ENCODE measurements at places on chromosomes 3 and 15.

- no peak for DNase-seq
These were observed 341.3 kb upstream of the THBS1 start for GRCh38 chr15:39239562-39239961.

- DNase-seq = no peak
These were observed 219.9 kb downstream of the OPA1 start for GRCh38 chr3:193812791-193813500.

DNA sequence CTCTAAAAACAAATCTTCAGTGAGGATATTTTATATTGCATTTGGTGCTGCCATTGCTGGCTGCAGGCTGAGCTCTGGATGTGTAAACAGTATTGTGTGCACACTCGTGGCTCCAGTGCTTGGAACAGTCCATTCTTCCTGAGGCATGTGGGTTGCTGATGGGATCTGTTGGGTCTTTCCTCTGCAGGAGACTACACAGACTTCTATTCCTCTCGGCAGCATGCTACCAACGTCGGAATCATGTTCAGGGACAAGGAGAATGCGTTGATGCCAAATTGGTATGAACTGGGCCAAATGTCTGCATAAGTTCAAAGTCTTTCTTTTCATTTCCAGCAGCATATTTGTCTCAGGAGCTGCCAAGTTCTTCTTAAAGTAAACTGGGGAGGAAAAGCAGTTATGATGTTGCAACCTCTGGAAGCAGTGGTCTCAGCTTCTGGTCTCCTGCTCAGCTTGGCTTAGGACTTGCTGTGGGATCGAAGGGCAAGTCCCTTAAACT, 9.3 kb downstream of the FAH start:
- no peak for DNase-seq

DNA sequence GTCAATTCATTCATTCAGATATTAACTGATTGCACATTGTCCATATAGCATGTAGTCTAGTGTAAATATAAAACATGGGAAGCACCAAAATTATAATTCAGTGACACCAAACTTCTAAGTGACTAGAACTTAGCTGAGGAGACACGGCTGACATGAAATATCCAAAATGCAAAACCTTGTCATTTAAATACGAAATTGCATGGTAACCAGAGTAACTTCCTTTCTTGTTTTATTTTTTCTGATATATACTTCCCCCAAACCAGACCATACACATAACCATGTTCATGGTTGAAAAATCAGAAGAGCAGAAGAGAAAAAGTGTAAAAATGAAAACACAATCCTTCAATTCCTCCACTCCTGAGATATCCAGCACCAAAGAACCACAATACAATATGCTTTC, 38.0 kb downstream of the CBLB start:
- DNase-seq = no peak

- DNase-seq = no peak
These were observed 31.3 kb upstream of the FOXP1 start for GRCh38 chr3:71614869-71615268.

- DNase-seq = no peak
These were observed 116.9 kb downstream of the POLR2M start for GRCh38 chr15:57823325-57823882.

GRCh38 chr15:48571510-48571909, 74.0 kb downstream of the FBN1 start:
- no peak for DNase-seq

- peak; percentile 28 for DNase-seq
These were observed 90.9 kb downstream of the SAMMSON start for GRCh38 chr3:70090322-70090913.

DNA sequence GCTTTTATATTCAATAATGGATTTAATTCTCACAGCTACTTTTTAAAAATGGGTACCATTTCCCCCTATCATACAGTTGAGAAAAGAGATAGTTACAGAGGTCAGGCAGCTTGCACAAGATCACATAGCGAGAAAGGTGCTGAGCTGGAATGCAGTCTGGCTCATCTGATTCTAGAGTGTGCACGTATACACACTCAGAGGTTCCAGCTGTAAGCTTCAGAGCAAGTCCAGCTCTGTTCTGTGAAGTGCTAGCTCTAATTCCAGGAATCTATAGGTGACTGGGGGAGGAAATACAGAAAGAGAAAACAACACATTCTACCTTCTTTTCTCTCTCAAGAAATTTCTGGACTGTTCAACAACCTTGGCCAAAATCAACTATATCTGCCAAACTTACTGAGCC, 318.7 kb downstream of the FOXP1 start:
- DNase-seq = no peak

DNA sequence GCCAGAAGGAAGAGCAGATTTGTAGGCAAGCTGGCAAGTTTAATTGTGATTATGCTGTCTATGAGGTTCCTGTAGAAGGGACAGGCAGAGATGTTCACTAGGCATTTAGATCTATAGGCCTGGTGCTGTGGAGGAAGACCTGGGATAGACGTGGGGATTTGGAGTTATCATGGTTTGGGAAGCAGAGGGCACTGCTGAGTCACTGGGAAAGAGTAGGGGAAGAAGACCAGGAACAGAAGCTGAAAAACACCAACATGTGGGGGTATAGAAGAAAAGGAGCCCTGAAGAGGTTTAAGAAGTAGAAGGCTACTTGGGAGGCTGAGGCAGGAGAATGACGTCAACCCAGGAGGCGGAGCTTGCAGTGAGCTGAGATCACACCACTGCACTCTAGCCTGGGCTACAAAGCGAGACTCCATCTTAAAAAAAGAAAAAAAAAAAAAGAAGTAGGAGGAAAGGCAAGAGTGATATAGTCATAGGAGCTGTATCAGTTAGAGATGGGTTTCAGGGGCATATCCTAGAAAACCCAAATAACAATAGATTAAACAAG, 19.3 kb downstream of the GRK7 start:
- no peak for DNase-seq

- DNase-seq = peak; percentile 38
These were observed 31.1 kb upstream of the BLOC1S6 start for GRCh38 chr15:45555934-45556608.

DNA sequence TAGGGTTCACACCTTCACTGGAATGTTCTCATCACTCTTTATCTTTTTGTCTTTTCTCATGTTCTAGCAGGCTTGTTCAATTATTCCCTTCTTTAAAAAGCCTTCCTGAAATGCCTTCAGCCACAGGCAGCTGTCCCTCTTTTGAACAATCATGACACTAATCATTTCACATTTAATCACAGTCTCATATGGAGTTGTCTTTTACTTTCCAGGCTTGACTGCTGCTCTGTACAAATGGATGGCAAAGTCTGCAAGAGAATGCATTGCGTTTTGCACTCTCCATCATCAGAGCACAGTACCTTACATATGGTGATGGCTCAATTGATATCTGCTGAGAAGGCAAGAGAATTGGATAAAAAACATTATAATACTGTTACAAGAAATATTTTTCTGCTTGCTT, 529.8 kb downstream of the DIPK2A start:
- DNase-seq = no peak

DNA sequence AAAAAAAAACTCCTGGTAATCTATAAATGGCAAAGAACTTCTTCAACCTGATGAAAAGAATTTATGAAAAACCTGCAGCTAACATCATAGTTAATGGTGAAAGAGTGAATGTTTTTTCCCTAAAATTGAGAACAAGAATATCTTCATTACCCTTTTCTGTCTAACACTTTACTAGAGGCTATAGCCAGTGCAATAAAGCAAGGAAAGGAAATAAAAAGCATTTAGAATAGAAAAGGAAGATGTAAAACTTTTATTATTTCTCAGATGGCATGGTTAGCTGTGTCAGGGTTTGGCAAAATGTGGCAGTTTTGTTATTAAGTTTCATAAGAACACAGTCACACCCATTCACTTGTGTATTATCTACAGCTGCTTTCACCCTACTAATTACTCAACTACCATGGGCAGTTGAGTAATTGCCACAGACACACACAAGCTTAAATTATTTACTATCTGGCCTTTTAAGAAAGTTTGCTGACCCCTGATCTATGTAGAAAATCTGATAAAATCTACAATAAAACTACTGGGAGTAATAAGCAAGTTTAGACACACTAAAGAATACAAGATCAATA, 465.1 kb downstream of the MAGI1 start:
- DNase-seq = no peak

- no peak for DNase-seq
These were observed 59.7 kb downstream of the NOX5 start for GRCh38 chr15:69074001-69074842.

- DNase-seq = no peak
These were observed at the start of gene HHATL for GRCh38 chr3:42702066-42702951. TSS of gene HHATL (minus strand) at chr3:42702798. CDS start at chr3:42700826, 1,972 bp downstream.

DNA sequence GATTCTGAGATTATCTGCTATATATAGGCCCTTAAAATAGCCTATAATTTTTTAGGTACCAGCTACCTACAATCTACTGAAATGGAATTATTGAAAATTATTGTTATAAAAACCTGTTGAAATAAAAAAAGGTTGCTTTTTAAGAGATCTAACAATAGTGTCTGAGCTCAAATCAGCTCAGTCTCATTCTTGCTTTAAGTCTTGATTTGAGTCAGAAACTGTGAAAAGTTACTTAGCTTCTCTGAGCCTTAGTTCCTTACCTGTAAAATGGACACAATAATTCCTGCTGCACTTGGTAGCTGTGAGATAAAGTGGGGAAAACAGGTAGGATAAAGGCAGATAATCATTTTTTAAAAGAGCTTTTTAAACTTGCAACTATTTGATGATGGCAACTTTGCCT, 118.8 kb upstream of the UBE2E2 start:
- DNase-seq = no peak

DNA sequence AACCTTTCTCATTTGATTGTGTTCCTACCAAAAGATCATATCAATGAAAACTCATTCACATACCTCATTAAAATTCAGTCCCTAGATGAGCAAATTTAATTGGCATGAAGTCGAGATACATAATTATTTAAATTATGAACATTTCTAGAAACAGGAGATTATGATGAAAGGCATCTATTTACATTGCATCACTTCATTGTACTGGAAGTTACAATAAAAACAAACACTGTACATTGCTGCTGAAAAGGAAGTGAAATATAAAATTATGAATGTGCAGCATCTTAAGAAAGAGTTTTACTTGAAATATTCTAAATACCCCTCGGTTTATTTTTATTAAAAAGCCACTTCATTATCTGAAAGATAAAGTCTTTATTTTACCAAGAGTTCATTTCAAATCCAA, 163.4 kb upstream of the ZNF385D start:
- no peak for DNase-seq

- DNase-seq = no peak
These were observed 78.7 kb upstream of the SNRK start for GRCh38 chr3:43207628-43208085.

- no peak for DNase-seq
These were observed 680.6 kb downstream of the NTRK3 start for GRCh38 chr15:87575896-87576473.

GRCh38 chr3:15450438-15451215, 23.2 kb downstream of the EAF1 start:
- no peak for DNase-seq

DNA sequence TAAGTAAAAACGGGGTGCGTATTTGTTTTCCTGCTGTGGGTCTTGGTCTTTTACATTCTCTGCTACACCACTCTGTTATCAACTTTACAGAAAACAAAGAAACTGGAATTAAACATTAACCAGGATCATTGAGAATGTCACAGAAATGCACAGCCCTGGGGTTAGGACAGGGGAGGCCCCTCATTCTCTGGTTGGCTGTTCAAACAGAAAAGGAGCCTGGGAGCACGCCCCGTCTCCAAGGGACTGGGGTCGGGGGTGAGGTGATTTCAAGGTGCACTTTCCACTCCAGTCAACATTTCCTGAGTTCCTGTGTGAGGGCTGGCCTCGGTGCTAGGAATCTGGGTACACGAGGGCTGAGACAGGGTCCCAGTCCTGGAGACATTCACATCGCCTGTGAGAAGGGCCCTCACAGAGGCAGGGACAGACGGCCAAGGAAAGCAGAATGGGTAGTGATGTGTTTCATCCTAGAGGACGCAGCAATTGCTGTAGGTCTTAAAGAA, 30.3 kb downstream of the CPN2 start:
- DNase-seq = no peak

- no peak for DNase-seq
These were observed 6.4 kb upstream of the ANKRD63 start for GRCh38 chr15:40289140-40289775.

- no peak for DNase-seq
These were observed 29.1 kb upstream of the ELP6 start for GRCh38 chr3:47542471-47543173.

DNA sequence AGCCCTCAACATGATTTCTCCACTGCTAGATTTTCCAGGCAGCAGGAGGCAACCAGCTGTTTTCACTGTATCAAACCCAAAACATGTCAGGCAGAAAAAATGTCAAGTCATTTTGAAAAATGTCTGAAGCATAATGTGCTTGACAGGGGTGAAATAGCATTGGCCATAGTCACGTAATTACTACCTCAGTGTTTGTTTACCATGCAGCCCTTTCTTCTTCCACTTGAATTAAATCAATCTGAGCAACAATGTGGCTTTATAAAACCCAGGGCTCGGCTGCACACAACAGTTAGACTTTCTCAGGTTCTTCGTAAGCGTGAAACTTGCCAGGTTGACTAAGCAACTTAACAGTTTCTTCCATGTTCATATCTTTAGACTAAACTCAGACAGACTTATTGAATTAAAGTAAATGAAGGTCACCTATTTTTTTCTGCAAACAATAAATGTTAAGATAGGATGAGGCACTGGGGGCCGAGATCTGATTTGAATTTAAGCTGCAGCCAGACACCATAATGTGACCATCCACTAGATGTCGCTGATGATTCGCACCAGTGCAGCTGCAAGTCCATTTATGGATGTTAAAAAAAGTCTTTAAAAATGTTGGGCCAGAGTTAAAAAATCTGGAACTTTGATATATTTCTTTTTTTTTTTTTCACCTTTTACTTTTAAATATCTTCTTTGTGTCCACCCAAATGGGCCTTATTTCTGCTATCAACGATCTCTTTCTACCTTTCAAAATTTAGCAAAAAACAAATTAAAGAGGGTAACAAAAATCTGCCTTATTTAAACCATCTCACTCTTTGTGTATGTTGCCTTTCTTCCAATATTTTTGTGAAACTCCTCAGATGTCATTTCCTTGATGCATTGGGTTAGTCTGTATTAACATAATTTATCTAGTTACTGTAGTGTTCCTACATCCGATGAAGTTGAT, 305.9 kb downstream of the CACNA2D3 start:
- peak; percentile 24 for DNase-seq

DNA sequence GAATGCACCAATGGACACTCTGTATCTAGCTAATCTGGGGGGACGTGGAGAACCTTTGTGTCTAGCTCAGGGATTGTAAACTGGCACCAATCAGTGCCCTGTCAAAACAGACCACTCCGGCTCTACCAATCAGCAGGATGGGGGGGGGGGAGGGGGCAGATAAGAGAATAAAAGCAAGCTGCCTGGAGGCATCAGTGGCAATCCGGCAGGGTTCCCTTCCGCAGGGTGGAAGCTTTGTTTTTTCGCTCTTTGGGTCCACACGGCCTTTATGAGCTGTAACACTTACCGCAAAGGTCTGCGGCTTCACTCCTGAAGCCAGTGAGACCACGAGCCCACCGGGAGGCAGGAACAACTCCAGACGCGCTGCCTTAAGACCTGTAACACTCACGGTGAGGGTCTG, 827.1 kb downstream of the PLOD2 start:
- DNase-seq = no peak

DNA sequence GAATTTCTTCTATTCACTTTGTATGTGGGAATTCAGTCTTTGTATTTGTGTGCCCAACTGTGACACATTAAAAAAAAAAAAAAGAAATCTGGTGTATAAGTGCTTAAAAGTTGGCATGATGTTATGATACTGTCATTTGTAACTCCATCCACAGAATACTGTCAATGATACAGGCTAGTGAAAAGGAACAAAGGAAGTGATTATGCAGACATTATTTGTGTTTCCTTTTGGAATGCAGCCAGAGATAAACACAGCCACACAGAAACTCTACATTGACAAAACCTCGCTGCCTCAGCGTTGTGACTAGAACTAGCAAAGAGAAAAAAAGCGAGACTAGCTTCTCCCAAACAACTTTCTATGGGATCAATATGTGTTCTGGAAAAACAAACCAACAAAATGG, 519.2 kb upstream of the AGTR1 start:
- no peak for DNase-seq

Measured in germinal center (tissue), 1 donor.